NCI-H526 (cell line): ENCODE measurements at places on chromosomes 4 and X.

DNA sequence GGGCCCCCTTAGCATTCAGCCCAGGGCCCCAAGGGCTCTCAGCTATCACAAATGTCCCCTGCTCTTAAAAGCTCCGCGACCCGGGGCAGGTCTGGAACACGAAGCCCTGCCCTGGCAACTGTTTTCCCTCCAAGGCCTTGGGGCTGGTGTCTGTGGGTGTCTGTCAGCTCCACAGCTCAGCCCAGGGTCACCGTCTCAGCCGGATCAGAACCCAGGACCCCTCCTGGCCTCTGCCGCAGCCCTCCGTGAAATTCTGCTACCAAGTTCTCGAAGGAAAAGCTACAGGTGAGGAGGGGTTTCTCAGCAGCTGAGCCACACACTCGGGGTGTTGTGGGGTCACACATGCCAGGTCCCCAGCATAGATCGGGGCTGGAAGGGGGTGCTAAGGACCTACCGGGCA, 61.2 kb downstream of the ACOX3 start:
- DNase-seq = no peak

DNA sequence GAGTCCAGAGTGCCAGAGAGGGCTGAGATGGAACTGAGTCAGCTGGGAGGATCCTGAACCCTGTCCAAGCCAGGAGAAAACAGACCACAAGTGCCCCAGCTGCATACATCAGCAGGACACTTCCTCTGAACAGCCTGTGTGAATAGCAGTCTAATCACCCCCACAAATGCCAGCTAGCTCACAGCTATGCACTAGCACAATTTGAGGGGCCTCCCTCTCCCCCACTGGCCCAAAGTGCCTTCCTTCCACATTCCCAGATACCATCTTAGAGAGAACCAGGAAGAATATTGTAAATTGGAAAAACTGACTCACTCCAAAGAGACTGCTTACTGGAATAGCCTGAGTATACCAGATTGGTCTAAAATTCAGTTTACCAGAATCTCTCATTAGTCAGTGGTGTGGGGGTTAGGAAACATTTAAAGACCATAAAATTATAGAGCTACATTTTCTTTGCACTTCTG, 292.6 kb upstream of the KLF3 start:
- no peak for DNase-seq

DNA sequence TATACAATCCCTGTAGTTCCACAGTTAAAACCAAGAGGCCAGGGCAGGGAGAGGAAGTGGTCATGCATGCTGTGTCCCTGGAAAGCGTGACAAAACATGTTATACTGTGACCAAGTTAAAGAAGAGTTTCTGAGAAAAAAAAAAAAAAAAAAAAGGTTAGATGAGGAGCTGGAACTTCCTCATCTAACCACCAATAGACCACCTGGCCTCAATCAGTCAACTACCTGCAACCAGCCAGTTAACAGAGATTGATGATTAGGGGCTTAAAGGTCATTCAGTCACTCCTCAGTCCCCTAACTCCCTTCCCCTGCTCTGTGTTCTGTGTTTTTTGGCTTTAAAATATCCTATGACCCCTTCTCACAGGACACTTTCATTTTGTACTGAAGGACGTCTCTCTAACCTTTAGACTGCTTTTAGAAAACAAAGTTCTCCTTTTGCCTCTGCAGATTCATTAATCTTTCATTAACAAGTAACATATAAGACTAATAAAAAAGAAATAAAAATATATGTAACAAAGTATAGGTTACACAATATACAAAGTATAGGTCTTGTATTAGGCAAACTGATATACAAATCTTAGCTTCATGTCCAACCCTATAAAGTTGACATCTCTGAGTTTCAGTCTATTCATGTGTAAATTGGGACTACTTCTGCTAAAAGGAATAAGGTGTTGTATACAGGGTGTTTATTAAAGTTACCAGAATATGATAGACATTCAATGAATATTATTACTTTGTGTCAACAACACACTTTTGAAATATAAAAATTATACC, 179.1 kb upstream of the NDST4 start:
- DNase-seq = no peak

- DNase-seq = peak; percentile 94
These were observed 13.7 kb downstream of the RASSF6 start for GRCh38 chr4:73606465-73606974.

- no peak for DNase-seq
These were observed 103.6 kb downstream of the PHOX2B start for GRCh38 chr4:41644915-41645295.

GRCh38 chr4:3385711-3386420, 55.9 kb upstream of the HGFAC start:
- no peak for DNase-seq

GRCh38 chrX:15336023-15336413, 695 bp upstream of the PIGA start:
- peak; percentile 31 for DNase-seq

DNA sequence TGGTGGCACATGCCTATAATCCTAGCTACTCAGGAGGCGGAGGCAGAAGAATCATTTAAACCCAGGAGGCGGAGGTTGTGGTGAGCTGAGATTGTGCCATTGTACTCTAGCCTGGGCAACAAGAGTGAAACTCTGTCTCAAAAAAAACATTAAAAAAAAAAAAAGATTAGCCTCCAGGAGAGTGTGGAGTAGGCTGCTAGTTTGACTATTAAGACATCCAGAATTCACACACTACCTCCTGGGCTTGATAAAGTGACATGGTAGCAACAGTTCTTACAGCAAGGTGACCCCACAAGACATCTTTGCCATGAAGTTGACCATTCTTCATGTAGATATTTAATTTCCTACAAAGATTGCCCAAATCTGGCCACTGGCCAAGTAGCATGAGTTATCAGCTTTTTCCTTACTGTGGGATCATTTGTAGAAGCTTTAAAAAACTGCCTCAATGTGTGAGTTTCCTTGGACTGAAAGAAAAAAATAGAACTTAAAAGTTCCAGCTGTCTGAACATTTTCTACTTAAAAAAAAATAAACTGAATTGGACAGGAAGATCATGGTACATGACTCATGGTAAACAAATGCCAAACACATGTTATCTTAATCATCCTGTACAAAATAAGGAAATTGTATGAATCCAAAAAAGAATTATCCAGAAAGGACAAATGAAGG, 35.3 kb upstream of the SPRY1 start:
- DNase-seq = no peak

DNA sequence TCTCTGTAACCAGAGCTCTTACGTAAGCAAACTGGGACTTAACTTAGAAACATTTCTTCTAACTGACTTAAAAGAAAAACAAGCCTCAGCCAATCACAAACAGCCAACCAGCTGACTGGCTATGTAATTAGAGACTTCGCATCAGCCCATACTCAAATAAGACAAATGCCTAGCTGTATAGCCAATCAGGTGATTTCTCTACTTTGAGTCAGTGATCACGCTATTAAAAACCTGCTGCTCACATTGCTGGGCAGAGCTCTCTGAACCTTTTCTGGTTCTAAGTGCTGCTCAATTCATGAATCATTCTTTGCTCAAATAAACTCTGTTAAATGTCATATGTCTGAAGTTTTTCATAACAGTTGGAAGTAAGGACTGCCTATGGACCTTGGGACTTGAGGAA, 9.9 kb upstream of the SMIM10L2A start:
- no peak for DNase-seq

GRCh38 chr4:124902001-124902515, 189.5 kb upstream of the ANKRD50 start:
- DNase-seq = no peak

DNA sequence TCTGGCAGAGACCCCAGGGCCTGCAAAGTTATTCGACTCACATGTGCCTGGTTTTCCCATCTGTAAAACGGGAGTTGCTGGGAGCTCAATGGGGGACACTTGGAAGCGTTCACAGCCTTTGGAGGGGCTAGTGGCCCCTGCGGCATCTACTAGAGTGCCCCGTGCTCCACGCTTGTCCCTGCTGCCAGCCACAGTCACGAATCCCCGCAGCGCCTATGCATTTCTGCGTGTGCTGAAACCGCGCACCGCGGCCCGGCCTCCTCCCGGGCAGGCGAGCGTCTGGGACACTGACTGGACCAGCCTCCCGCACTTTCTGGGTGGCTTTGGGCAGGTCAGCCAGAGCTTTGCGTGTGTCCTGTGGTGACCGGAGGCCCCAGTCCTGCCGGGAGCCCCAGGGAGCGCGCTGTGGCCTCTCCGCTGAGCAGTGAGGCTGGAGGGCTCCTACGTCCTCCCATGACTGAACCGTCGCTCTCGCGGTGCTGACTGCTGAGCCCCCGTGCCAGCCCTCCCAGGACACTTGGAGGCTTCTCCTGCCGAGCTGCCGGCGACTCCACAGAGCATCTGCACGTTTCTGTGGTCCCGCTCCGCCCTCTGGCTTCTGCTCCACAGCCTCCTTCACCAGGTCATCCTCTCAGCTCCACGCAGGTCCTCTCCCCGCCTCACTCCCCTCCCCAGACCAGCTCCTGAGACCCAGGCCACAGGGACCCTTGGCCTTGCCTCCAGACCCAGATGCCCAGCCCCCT, 36.3 kb downstream of the PIGG start:
- no peak for DNase-seq

- no peak for DNase-seq
These were observed 469.0 kb upstream of the BOD1L1 start for GRCh38 chr4:14096396-14096965.

DNA sequence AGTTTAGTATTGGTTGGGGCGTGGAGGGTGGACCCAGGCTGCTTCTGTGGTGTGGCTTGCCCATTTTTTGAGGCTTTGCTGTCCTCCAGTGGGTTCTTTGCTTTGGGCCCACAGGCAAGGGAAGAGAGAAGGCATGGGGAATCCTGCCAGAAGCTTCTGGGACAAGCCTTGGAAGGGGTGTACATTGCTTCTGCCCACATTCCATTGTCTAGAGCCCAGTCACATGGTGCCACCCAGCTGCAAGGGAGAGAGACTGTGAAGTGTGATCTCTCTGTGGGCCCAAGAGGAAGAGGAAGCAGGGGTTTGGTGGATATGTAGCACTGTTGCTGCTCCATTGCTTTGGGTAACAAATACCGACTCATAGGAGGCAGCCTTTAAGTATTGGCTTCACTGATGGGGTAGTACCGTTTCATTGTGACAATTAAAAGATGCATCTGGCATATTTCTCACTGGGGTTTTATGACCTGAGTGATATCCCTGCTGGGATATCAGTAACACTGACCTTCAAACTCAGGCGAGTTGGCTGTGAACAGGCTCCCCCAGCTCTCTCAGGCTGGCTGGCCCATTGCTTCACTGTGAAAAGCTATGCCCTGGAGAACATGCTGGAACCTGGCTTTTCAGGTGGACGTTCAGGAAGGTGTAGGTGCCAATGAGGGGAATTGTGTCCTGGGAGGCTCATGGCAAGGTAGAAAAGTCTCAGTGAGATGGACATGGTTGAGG, 85.9 kb downstream of the CLDN34 start:
- DNase-seq = no peak

GRCh38 chr4:28221536-28221935, 1360.9 kb downstream of the STIM2 start:
- DNase-seq = no peak

GRCh38 chr4:135548711-135549110, 1347.1 kb upstream of the PABPC4L start:
- DNase-seq = no peak

GRCh38 chr4:73347497-73347896, 56.6 kb upstream of the ALB start:
- peak; percentile 59 for DNase-seq

DNA sequence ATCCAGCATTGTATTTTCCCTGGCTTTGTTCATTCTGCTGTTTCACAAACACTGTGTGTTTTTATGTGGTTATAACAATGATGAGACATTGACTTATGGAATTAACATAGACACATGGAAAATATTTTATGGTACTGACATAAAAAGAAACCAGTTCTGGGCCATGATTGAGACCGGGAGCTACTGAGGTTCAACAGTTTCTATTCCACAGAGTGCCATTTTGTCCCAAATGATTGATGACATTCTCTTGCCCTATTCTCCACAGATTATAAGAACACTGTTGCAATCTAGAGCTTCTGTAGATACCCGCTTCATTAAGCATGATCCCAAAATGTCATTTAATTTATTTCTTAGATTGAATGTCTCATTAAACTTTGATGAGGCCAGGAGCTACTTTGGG, 326.8 kb downstream of the RPA4 start:
- DNase-seq = no peak

- no peak for DNase-seq
These were observed 46.8 kb downstream of the UCHL1 start for GRCh38 chr4:41303372-41304118.

GRCh38 chr4:176988226-176988625, 195.5 kb upstream of the VEGFC start:
- DNase-seq = no peak

- DNase-seq = no peak
These were observed 351 bp upstream of the SLC30A9 start for GRCh38 chr4:41989994-41990364.

DNA sequence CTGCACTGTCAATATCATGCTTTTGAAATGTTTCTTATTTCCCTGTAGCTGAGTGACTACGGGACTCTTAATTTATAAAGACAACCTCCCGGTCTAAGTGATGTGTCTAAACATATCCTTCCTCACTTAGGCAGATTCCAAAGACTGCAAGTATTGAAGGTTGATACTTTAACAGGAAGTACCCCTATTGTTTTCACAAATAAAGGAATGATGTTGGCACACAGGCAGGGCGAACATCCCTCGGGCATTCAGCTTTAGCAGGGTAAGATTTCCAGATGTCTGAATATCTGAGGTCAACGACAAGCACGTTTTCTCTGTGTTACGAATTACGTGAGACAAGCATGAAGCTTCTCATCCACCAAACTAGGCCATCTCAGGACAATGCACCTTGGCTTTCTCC, 638.0 kb upstream of the FRG1 start:
- DNase-seq = no peak

- DNase-seq = no peak
These were observed 1169.5 kb upstream of the PABPC4L start for GRCh38 chr4:135371137-135371536.

GRCh38 chr4:171674781-171675180, 138.4 kb upstream of the GALNTL6 start:
- DNase-seq = no peak

- peak; percentile 4 for DNase-seq
These were observed 10.7 kb downstream of the SMIM10L2A start for GRCh38 chrX:135432453-135432852.

DNA sequence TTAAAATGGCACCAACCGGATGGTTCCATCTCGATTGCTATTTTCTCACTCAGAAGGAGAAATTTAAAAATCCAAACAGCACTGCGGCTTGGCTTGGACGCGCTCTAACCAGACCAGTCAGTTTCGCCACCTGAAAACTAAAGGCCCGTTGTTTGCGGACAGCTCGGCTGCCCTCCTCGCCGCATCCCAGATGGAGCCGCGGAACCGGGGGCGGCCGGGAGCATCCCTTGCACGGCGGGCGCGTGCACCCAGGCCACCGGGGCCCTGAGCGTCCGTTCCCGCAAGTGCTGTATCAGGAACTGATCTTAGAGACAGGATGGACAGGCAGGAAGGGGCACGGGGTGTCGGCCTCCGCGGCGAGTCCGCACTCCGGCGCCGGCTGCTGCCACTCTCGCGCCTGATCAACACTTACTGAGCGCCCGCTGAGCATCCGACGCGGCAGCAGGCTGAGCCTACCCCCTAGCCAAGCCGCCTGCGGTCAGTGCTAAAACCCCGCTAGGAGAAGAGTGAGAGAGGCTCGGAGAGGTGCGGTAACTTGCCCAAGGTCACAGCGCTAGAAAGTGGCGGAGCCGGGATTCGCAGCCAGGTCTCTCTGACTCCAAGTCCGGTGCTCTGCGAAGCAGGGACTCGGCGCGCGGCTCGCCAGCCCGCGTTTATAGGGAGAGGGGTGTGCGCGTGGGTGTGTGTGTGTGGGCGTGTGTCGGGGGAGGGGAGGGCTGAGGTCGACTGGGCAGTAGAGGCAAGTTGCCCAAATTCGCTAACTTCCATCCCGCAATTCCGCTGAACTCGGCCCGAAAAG, at the start of gene CITED1:
Gene CITED1, minus strand, starts transcription at position 629 of the 799 bp plus-strand sequence. CDS start 3,045 bp downstream, outside the sequence.
- DNase-seq = no peak
